ENCODE measurements at places on chromosomes 4 and X. TPM values are rescaled to one million over a fixed set of nuclear protein-coding genes. Genes with fewer than 3 reads are reported as not detected.

GRCh38 chr4:4995103-4995907 lies 24.0 kb downstream of the CYTL1 start:
- H3K27ac ChIP-seq, result no peak overlapping the region
- no peaks in the 10 kb centered on the region for H3K36me3 ChIP-seq
- H3K27me3 ChIP-seq, result no peaks in the 10 kb centered on the region
- no peak overlapping the region for H3K4me3 ChIP-seq
- H3K4me1 ChIP-seq, result no peaks in the 10 kb centered on the region
- no peak for DNase-seq

Gene RRH
- not detected for total RNA-seq

Gene RTL9
- 0.21 TPM for total RNA-seq

Gene P2RY10
- total RNA-seq, result 72.2 TPM

DNA sequence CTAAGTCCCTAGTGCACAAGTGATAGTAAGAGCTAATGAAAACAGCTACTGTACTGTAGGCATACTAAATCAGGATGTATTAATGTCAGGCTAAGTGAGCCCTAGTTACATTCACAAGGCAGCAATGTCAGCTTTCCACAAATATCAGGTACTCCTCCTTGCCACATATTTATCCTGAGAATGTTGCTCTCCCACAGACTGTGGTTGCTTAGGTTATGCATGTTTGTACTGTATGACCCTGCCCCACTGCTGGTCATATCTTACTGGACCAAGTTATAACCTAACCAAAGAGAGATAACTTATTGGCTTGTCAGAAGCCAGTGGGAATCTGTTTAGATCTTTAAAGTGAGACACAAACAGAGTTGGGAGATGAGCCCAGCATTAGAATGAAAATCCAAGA lies 241.0 kb downstream of the SLC39A8 start:
- H3K4me3 ChIP-seq, result no peak overlapping the region
- no peaks in the 10 kb centered on the region for H3K27me3 ChIP-seq
- H3K27ac ChIP-seq, result no peak overlapping the region
- DNase-seq, result no peak

GRCh38 chr4:94571298-94571697 lies 119.6 kb downstream of the PDLIM5 start:
- H3K4me1 ChIP-seq, result no peaks in the 10 kb centered on the region
- no peak overlapping the region for H3K4me3 ChIP-seq
- H3K27me3 ChIP-seq, result no peaks in the 10 kb centered on the region
- H3K36me3 ChIP-seq, result peaks cover 3% of the 10 kb centered on the region

- H3K36me3 ChIP-seq, result no peaks in the 10 kb centered on the region
- no peak overlapping the region for H3K27ac ChIP-seq
- H3K4me1 ChIP-seq, result peaks cover 7% of the 10 kb centered on the region
Measured at GRCh38 chrX:129959493-129959832, 23.0 kb upstream of the BCORL1 start.

All from GM12878 (cell line).